Chondrocyte (in vitro differentiated cells): ENCODE measurements at places on chromosomes 3 and 15.
A peak's percentile ranks its signal among the peaks of the same experiment; 100 is the strongest.

DNA sequence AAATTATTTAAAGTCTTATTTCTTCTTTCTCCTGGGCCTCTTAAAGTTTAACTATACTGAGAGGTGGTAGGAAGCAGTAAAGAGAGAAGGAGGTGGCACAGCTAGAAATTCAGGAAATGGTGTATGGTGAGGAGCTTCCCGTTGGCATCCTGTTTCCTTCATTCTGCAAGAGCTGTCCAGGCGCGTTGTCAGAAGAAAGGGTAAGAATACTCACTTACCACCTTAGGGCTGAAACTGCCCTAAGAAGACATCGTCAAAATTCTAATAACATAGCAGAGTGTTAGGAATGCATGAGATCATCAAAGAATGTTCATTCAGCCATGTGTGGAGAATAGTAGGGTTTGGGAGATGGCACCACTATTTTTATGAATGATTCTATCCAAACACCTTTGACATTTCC, 699.6 kb downstream of the MCTP2 start:
- no peak for DNase-seq
- no peak overlapping the region for H3K27ac ChIP-seq
- peaks cover 17% of the 10 kb centered on the region for H3K4me1 ChIP-seq
- no peaks in the 10 kb centered on the region for H3K27me3 ChIP-seq
- no peaks in the 10 kb centered on the region for H3K36me3 ChIP-seq

DNA sequence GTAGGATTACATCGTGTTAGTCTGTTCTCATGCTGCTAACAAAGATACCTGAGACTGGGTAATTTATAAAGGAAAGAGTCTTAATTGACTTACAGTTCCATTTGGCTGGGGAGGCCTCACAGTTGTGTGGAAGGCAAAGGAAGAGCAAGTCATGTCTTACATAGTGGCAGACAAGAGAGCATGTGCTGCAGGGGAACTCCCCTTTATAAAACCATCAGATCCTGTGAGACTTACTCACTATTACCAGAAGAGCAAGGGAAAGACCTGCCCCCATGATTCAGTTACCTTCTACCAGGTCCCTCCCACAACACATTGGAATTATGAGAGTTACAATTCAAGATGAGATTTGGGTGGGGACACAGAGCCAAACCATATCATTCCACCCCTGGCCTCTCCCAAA, 3.4 kb downstream of the SLC25A26 start:
- peaks cover 1% of the 10 kb centered on the region for H3K36me3 ChIP-seq
- peaks cover 16% of the 10 kb centered on the region for H3K4me1 ChIP-seq
- H3K4me3 ChIP-seq, result no peak overlapping the region
- no peak for DNase-seq
- H3K27me3 ChIP-seq, result no peaks in the 10 kb centered on the region
- H3K27ac ChIP-seq, result no peak overlapping the region

DNA sequence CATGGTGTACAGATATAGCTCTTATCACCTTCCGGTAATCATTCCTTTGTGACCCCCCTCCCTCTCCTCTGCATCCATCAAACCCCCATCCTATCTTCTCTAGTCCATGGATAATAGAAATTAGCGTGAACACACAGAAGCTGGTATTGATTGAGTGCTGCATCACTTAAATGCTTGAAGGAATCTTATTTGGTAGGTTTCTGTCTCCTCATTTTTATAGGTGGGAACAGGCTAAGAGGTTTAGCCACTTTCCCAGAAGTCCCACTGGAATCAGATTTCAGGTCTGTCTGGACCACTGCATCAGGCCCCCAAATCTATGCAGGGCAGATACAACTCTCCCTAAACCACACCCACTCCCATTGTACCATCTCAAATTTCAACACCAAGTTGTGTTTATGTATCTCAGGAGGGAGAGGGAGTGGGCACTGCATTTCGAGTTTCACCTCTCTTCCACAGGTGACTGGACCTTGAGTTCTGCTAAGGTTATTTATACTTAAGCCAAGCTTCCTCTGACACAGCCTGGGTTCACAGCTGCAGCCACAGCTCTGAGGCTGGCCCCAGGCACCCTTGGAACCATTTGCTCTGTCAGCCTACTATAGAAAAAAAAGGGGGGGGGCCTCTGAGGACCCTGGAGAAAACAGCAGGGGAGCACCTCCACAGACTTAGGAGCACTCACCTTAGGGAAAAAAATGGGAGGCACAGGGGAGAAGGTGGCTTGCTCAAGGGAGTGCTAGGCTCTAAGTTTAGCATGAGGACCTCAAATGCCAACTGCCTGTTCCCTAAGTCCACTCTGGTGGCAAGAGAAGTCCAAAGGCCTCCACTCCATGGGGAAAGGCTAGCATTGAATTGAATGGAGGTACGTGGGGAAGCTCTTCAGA, 2.1 kb upstream of the NMB start:
- no peak overlapping the region for H3K4me3 ChIP-seq
- peaks cover 18% of the 10 kb centered on the region for H3K4me1 ChIP-seq
- H3K36me3 ChIP-seq, result peaks cover 5% of the 10 kb centered on the region
- no peaks in the 10 kb centered on the region for H3K27me3 ChIP-seq

DNA sequence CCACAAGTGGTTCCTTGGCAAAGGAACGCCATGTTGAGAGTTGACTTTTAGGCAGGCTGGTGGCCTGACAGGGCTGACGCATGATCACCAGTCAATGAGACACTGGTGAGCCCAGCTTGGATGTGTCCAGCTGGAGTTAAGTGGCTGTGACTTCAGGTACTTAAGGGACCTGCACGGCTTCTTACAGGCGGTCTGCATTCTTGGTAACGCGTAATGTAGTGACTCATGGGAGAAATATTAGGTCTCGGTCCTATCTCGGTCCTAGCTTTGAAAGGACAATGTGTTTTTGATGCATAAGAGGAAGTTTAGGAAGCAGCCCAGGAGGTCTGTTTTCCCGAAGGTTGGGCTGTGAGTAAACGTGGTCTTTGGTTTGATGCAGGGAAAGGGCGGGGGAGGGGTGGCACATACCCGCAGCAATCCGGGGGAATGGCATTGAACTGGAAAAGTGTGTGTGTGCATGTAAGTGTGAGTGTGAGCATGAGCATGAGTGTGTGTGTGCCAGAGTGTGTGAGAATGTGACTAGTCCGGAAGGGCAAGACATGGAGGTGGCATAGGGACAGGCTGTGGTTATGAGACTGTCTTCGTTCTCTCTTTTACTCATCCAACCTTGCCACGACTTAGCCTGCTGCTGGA, 55.3 kb downstream of the FAM43A start:
- H3K27ac ChIP-seq, result peak overlapping the region; percentile 38
- H3K4me3 ChIP-seq, result no peak overlapping the region
- H3K4me1 ChIP-seq, result peaks cover 18% of the 10 kb centered on the region
- peaks cover 2% of the 10 kb centered on the region for H3K27me3 ChIP-seq
- no peak for DNase-seq

- H3K4me1 ChIP-seq, result peaks cover 24% of the 10 kb centered on the region
- no peak overlapping the region for H3K4me3 ChIP-seq
- H3K27me3 ChIP-seq, result peaks cover 1% of the 10 kb centered on the region
- no peak for DNase-seq
- no peak overlapping the region for H3K27ac ChIP-seq
Measured at GRCh38 chr15:33243869-33244268, 49.4 kb upstream of the FMN1 start.

DNA sequence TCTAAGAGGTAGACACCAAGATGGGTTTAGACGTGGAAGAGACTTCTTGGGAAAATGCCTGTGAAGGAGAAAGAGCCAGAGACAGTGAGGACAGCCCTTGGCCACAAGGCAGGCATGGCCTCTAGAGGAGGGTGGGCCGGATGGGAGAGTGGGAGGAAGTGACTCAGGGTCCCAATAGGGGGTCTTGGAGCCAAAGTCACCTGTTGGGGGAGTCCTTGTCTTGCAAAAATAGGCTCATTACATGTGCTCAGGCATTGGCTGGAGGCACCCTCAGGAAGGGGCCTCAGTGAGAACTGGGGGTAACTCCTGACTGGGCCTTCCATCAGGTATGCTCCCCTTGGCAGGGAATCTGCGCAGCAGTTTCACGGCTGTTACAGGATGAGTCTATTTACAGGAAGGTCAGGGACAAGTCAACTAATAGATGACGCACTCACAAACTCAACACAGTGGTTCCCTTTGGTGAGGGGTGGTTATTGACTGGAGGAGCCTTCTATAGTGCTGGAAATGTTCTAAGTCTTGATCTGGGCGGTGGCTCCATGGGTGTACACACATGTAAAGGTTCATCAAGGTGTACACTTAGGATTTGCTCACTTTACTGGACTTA, 259.6 kb downstream of the XXYLT1 start:
- no peaks in the 10 kb centered on the region for H3K36me3 ChIP-seq
- H3K4me1 ChIP-seq, result no peaks in the 10 kb centered on the region
- H3K27me3 ChIP-seq, result peaks cover 13% of the 10 kb centered on the region
- H3K27ac ChIP-seq, result no peak overlapping the region
- H3K4me3 ChIP-seq, result no peak overlapping the region
- DNase-seq, result no peak

- no peak for DNase-seq
- H3K27ac ChIP-seq, result peak overlapping the region; percentile 95
- H3K36me3 ChIP-seq, result no peaks in the 10 kb centered on the region
- no peaks in the 10 kb centered on the region for H3K27me3 ChIP-seq
- peaks cover 69% of the 10 kb centered on the region for H3K4me1 ChIP-seq
- H3K4me3 ChIP-seq, result no peak overlapping the region
Measured at GRCh38 chr3:12659316-12660015, 4.5 kb downstream of the RAF1 start.

DNA sequence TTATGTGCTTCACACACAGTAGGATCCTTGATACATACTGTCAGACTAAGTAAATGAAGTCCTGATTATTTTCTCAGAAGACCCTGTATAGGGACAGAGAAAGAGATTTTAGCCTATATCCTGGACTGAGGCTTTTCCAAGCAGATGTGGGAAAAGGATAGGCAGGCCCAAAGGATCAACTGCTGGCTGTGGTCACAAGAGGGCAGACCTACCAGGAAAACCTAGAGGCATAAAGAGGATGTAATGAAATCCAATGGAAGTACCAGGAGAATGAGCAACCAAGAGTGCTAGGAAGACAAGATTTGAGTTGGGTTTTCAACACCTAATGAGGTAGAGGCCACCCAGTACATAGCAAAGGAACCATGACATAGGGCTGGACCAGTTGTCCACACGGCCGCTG, 23.1 kb downstream of the DCLK3 start:
- no peaks in the 10 kb centered on the region for H3K4me1 ChIP-seq
- no peaks in the 10 kb centered on the region for H3K36me3 ChIP-seq
- no peak overlapping the region for H3K27ac ChIP-seq
- no peak overlapping the region for H3K4me3 ChIP-seq
- H3K27me3 ChIP-seq, result peaks cover 34% of the 10 kb centered on the region

- H3K27ac ChIP-seq, result no peak overlapping the region
- H3K4me1 ChIP-seq, result peaks cover 6% of the 10 kb centered on the region
- peaks cover 9% of the 10 kb centered on the region for H3K36me3 ChIP-seq
- H3K27me3 ChIP-seq, result no peaks in the 10 kb centered on the region
- H3K4me3 ChIP-seq, result no peak overlapping the region
Measured at GRCh38 chr3:128369881-128370642, 96.6 kb downstream of the DNAJB8 start.

DNA sequence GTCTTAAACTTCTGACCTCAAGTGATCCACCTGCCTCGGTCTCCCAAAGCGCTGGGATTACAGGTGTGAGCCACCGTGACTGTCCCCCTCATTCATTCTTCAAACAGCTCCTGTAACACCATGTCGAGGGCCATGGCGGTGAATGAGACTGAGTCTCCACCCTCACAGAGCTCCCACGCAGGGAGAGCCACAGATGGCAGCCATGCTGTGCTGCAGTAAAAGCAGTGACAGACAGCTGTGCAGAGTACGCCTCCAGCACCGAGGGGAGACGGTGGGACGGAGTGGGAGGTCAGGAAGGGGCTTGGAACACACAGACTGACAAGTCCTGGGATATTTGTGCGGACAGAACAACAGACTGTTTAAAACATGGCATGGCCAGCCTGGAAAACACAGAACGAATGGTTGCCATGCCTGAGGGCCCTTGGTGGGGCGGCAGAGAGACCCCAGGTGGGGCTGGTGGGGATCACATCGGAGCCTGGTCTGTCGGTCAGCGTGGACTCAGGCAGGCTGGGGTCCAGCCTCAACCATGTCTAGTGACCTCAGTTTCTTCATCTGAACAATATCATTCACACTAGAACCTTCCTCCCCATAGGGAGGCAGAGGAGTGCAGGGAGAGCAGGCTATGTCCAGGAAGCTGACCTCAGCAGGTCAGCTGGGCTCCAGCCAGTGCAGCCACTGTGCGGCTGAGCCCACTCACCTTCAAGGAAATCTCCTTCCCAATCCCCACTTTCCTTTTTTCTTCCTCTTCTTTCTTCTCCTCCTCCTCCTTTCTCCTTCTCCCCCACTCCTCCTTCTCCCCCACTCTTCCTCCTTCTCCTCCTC, 20.6 kb upstream of the LCTL start:
- H3K27me3 ChIP-seq, result peaks cover 19% of the 10 kb centered on the region
- H3K4me1 ChIP-seq, result peaks cover 3% of the 10 kb centered on the region
- no peaks in the 10 kb centered on the region for H3K36me3 ChIP-seq
- no peak overlapping the region for H3K4me3 ChIP-seq
- no peak overlapping the region for H3K27ac ChIP-seq

DNA sequence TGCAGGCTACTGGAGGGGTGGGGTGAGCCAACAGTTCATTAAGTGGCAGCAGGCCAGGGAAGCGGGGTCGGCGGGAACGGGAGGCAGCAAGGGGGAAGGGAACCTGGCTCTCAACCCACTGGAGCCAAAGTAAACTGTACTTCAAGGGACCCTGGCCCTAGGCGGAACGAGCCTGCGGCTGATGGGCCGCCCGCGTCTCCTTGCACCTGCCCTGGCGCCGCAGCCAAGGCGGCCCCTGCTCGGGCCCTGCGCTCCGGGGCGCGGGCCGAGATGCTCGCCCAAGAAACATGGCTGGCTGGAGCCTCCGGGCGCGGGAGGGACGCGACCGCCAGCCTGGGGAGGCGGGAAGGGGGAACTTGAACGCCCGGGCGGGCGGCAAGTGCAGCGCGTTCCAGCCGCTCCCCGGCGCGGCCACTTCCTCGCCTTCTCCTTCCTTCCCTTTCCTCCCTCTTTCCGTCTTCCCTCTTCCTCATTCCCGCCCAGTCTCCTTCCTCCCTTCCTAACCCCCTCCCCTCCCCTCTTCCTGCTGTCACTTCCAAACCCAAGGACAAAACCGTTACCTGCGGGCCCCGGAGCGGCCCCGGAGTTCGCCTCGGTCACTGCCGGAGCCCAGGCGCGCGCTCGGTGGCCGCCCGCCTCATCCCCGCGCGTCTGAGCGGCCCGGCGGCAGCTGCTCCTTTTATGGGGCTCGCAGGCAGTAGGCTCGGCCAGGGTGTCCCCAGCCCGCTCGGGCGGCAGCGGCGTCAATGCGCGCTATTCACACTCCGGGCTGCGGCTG, 489.7 kb downstream of the MAGI1 start:
- H3K27ac ChIP-seq, result no peak overlapping the region

GRCh38 chr3:50474717-50475116, 28.7 kb downstream of the CACNA2D2 start:
- H3K27ac ChIP-seq, result no peak overlapping the region
- peaks cover 1% of the 10 kb centered on the region for H3K36me3 ChIP-seq
- H3K27me3 ChIP-seq, result peaks cover 10% of the 10 kb centered on the region
- no peak for DNase-seq
- no peak overlapping the region for H3K4me3 ChIP-seq
